Mesenchymal stem cell (in vitro differentiated cells and primary cell): ENCODE measurements at places on chromosomes 6 and 20.

DNA sequence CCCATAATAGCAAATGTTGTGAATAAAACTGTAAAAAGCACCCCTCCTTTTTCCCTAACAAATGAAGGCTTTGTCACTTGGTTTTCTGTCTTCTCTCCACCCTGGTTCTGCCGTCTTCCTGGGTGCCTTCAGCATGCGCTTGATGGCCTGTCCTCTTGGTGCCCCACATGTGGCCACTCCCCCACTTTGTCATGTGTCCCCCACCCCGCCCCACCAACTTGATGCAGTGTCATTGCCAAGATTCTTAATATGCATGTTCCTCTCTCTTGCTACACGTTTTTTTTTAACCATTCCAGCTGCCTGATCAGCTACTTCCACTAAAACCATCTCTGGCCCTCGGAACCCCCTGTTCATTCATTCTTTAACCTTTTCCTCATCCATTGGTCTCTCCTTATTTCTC lies 340.3 kb downstream of the QKI start:
- no peak for DNase-seq

GRCh38 chr6:87945181-87945580 lies 102.5 kb upstream of the SPACA1 start:
- DNase-seq = no peak

DNA sequence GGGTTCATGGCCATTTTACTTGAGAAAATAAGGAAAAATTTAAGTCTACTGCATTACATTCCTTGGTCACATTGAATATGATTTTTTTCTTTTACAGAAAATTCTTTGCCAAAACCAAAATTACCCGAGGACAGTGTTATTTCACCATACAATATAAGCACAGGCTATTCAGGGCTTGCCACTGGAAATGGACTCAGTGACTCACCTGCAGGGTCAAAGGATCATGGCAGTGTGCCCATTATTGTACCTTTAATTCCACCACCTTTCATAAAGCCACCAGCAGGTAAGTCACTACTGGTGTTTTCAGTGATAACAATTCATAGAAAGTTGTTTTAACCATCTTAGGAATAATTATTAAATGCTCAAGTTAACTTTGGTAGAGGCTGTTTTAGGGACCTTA lies 16.2 kb downstream of the SOBP start:
- no peak for DNase-seq

DNA sequence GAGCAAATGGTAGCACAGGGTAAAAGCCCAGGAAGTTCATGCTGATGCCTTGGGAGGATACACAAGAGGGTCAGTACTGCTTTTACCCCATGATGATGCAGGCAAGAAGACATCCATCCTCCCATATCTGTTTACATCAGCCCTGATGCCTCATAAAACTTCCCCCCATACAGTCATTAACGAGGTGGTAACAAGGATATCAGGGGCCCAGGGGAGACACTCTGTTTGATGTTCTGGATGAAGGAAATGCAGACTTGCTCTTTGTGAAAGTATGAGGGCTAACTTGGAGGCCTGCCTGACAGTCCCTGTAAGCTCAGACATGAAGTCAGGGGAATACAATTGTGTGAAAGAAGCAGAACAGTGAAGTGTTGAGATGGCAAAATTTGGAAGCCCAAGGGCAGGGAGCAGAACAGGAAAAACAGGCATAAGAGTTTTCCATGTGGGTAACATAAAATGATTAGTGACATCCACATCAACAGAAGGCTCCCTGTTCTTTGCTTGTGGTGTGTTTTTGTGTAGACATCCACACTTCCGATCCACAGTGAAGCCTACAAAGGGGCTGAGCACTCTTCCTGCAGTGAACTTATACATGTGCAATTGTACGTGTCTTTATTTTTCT lies 813.4 kb downstream of the MAFB start:
- no peak for DNase-seq

DNA sequence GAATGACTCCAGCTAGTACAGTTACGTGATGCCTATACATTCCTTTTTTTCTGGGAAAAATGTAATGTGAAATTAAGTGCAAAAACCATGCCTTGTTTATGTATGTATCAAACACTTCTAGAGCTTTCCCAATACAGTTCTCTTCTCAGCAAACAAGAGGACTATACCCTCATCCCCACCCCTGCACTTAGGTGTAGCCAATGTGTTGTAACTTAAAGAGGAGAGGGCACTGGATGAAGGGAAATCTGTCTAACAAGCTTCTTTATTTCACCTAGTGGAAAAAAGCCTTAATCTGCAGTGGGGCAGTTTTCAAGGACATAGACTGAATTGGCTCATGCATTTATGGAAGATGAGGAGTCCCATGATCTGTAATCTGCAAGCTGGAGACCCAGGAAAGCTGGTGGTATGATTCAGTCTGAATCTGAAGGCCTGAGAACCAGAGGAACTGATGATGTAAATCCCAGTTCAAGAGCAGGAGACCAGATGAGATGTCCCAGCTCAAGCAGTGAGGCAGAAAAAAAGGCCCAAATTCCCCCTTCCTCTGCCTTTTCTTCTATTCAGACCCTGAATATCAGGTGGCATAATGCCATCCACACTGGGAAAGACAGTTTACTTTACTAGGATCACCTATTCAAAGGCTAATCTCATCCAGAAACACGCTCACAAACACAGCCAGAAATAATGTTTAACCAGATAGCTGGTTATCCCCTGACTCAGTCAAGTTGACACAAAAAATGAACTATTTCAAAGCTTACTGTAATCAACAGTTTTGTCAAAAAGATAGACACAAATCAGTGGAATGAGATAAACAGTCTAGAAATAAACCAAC lies 25.8 kb upstream of the SLC17A3 start:
- DNase-seq = peak; percentile 15

DNA sequence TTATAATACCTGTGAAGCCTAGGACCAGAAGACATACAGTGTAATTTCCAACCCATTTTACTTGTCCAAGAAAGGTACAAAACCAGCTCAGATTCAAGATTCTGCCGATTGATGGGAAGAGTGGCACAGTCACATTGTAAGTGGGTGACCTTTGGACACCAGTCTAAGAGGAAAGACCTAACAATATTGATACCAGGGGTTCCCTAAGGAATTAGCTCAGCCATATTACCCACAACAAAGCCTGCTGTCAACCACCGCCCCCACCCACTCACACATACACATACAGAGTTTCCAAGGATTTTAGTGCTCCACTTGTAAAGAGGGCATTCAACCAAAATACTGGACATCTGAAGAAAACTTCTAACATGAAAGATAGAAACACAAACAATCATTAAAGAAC lies 27.9 kb upstream of the TMEM181 start:
- DNase-seq = no peak

DNA sequence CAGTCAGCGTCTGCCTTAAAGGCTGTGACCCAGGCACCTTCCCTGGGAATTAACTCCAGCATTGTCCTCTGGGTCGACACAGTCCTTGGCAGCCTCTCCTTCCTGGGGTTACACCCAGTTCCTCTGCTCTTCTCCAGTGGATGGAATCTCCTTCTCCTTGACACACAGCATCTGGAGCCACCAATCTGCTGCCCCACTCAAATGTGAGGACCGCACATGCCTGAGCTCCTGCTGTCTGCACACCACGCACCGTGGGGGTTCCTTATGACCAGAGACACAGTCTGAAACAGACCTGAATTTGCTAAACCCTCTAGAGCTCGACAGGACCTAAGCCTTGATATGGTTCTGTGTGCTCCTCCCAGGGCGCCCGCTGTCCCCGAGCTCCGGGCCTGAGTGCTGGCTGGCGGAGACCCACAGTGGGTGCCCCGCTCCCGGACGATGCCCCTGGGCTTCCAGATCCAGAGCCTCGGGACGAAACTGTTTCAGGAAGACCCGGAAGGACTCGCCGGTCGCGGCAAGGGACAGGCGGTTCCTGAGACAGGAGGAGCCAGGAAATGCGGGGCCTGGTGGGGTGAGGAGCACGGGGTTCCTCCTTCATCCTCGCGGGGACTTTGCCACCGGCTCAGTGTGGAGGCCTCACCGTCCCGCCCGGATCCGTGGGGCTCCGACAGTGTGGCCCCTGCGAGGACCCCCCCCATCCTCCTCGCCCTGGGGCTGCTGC lies 2.5 kb upstream of the RAET1G start:
- peak; percentile 24 for DNase-seq

DNA sequence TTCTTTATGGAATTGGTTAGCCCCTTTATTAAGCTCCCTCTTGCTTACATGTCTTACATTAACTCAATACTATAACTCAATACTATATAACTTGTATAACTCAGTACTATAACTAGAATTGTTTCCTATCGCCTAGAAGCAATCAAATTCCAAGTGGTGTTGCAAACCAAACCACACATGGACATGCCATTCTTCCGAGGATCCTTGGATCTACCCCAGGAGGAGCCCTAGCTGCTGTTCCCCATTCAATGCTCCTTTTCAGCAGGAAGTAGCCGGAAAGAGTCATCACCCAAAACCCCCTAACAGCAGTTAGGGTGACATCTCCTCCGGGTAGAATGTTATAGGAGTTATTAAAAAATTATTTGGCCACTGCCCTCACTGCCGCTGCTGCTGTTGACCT lies 40.5 kb downstream of the PLN start:
- DNase-seq = no peak

- peak; percentile 82 for DNase-seq
Measured at GRCh38 chr6:163956571-163957407, 542.3 kb downstream of the QKI start.

- DNase-seq = no peak
Measured at GRCh38 chr20:59346061-59346460, 45.6 kb downstream of the EDN3 start.

- DNase-seq = no peak
Measured at GRCh38 chr6:34531580-34532201, 24.4 kb downstream of the SPDEF start.

GRCh38 chr20:33910529-33911327 lies 83.0 kb upstream of the RALY start:
- no peak for DNase-seq

DNA sequence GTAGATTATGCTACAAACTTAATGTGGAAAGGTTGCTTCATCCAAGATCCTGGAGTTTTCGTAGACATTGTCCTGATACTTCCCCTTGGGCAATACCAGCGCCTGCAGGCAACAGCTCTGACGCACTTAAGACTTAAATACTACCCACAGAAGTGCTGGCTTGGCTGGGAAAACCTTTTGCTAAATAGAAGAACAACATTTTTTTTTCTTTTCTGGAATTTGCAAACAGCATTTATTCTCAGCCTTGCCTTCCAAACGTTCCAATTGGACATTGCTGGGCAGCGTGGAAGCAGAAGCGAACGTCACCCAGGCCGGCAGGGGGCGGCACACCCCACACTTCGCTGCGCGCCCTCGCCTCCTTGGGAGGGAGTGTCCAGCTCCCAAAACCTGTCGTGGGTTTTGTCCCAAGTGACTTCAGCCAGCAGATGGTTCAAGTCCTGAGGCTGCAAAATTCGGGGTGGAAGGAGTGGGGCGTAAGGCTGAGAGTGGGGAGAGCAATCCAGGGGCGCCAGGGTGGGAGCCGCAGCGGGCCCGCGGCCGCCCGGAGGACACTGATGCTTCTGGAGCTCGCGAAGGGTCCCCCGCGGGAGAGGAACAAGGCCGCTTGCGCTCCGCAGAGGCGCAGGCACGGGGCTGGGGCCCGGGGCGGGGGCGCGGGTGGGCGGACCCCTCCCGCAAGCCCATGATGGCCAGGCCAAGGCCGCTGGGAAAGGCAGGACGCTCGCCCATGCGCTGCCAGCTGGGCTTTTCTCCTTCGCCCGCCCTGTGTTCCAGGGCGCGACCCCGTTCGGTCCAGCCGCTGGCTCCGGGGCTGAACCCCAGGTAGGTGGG lies 60.8 kb upstream of the MAP3K4 start:
- DNase-seq = peak; percentile 71

- DNase-seq = peak; percentile 31
Measured at GRCh38 chr20:35091816-35092523, 637 bp downstream of the TRPC4AP start.

- DNase-seq = peak; percentile 60
Measured at GRCh38 chr6:27630727-27631608, 158.1 kb upstream of the ZNF184 start.

- DNase-seq = no peak
Measured at GRCh38 chr6:164378330-164378729, 931.1 kb downstream of the C6orf118 start.

DNA sequence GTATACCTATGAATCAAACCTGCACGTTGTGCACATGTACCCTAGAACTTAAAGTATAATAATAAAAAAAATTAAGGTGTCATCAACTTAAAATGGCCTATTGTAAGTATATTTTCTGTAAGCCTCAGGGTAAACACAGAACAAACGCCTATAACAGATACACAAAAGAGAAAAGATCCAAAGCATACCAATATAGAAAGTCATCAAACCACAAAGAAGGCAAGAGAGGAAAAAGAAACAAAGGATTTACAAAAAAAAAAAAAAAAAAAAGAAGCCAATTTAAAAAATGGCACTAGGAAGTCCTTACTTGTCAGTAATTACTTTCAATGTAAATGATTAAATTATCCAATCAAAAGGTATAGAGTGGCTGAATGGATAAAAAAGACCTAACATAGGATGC lies 24.6 kb upstream of the ASF1A start:
- peak; percentile 24 for DNase-seq
